ENCODE measurements at places on chromosomes 3 and 15.

GRCh38 chr3:174949523-174949922 is 90.4 kb downstream of the NAALADL2 start:
- no peak for DNase-seq

GRCh38 chr3:191426311-191426710 is 34.7 kb upstream of the PYDC2 start:
- no peak for DNase-seq

- DNase-seq = no peak
These were observed 12.4 kb upstream of the HHLA2 start for GRCh38 chr3:108283989-108284388.

- DNase-seq = no peak
These were observed 48.2 kb upstream of the BOC start for GRCh38 chr3:113163152-113163551.

- DNase-seq = no peak
These were observed 5.7 kb downstream of the MDFIC2 start for GRCh38 chr3:70306736-70307135.

GRCh38 chr3:15043408-15044171 is 21.5 kb downstream of the MRPS25 start:
- DNase-seq = no peak

DNA sequence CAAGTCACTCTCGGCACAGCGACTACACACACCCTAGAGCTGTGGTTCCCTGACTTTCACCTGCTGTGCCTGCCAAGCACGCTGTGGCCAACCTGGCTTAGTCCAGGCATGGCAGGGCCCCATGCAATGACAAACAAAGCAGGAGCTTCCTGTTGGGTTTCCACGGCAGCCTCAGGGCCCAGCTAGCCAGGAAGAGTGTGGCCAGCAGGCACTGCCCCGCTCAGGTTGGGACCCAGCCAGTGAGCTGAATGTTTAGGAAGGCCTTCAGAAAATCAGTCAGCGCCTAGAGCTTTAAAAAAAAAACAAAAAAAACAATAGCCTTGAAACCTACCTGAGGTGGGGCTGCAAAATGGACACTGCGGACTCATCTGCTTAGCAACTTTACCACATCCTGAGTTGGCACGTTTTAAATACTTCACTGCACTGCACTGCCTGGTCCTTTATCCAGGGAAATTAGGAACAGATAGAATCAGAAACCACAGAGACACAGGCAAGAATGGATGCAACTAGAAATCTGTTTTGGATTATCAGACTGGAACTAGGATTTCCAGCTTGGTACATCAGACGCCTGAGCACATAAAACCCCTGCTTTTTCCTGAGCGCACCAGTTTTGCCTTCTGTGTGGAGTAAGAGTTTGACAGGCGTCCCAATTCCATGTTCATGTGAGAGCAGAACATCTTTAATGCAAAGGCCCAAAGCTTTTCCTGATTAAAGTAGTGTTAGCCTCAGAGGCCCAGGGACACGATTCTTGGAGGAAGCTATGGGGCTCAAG is 36.2 kb upstream of the LDHAL6B start:
- peak; percentile 60 for DNase-seq

GRCh38 chr3:48848816-48849515 is 1.3 kb upstream of the PRKAR2A start:
- DNase-seq = no peak

GRCh38 chr15:73578026-73578425 is 55.2 kb downstream of the NPTN start:
- no peak for DNase-seq

- DNase-seq = no peak
These were observed 18.8 kb downstream of the TM2D3 start for GRCh38 chr15:101633356-101633755.

DNA sequence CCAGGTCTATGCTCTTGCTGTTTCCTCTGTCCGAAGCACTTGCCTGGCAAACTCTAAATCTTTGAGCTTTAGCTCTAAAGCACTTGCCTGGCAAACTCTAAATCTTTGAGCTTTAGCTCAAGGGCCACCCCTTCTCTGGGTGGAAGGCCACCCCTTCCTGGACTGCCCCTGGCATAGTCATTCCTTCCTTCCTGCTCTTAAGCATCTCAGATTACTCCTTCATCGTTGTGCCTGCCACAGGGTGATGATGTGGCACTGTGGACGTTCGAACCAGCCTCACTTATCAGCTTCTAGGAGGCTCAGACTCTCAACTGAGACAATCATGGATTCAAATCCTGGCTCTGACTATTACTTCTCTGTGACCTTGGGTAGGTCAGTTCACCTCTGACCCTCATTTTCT is 10.5 kb upstream of the CRABP1 start:
- no peak for DNase-seq

DNA sequence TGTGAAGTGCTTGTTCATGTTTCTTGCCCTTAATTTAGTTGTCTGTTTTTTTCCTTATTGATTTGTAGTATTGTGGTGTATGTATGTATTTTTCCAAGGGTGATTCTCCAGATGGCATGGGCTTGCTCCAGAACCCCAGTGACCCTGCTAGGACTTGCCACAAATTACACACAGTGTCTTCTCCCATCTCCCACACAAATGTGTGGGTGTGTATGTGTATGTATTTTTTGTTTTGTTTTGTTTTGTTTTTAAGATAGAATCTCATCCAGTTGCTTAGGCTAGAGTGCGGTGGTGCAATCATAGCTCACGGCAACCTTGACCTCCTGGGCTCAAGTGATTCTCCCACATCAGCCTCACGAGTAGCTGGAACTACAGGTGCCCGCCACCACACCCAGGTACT is 36.2 kb upstream of the ARID3B start:
- no peak for DNase-seq

DNA sequence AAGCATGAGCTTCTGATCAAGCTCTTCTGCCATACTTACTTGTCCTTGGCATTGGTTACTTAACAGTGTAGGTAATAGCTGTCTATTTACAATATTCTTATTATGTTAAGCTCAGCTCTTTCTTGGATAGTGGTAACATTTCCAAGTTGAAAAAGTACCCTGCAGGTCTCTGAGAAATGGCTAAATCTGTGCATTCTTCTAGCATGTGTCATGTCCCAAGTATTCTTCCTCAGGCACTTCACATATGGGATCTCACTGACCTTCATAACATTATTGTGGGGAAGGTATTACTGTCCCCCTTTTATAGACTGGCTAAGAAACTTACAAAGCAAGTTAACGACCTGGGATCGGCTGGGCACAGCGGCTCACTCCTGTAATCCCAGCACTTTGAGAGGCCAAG is 236.1 kb downstream of the RORA start:
- no peak for DNase-seq

- DNase-seq = no peak
These were observed 224.4 kb downstream of the THRB start for GRCh38 chr3:24270204-24270691.

DNA sequence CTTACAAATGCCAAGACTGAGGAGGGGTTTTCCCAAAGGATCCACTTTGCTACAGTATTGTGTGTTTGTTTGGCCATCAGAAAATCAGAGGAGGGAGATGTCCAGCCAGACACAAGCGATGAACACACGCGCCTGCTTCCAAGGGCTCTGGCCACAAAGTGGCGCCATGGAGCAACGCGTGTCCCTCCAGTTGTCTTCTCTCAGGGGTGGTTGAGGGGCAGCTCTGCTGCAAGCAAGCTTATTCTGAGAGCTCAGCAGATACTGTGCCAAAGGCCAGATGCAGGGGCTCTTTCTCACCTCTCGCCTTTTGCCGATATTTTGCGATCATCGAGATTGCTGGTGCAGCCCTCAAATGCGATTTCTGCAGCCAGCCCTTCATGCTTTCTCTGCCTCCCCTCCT is 88.9 kb upstream of the OSBPL11 start:
- peak; percentile 40 for DNase-seq

DNA sequence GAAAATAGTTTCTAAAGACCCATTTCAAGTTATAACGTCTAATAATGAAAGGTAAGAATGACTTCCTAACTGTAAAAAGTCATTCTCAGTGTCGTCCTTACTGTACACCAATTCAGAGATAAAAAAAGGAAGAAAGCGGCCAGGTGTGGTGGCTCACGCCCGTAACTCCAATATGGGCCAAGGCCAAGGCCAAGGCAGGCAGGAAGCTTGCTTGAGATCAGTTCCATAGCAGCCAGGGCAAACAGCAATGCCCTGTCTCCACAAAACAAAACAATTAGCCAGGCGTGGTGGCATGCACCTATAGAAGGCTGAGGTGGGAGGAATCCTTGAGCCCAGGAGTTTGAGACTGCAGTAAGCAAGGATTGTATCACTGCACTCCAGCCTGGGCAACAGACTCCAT is 31.9 kb downstream of the UBXN7 start:
- no peak for DNase-seq

DNA sequence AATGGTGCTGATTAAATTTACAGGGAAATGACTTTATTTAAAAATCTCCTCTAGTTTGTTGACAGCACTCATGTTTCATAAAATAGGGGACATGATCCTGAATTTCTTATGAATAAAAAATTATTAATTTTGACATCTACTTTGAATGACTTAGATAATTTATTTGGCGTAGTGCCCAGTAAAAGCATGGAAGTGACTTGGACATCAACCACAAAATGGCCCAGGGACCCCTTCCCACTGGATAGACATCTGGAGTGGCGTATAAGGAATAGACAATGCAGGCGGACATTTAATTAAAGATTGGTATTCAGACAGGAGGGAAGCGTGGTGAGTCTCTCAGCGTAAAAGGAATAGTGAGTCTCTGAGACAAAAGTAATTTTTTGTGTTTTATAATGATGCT is 79.8 kb downstream of the ADAMTSL3 start:
- no peak for DNase-seq
